Activated T-helper 1 cell treated with Interleukin-2 at 50 U/mL for 16 hours (primary cell): ENCODE measurements at places on chromosomes 16 and 17.

GRCh38 chr16:88773812-88774291 is 11.2 kb downstream of the PIEZO1 start:
- no peak for DNase-seq

GRCh38 chr16:19245326-19245925 is 40.1 kb upstream of the CLEC19A start:
- no peak for DNase-seq

DNA sequence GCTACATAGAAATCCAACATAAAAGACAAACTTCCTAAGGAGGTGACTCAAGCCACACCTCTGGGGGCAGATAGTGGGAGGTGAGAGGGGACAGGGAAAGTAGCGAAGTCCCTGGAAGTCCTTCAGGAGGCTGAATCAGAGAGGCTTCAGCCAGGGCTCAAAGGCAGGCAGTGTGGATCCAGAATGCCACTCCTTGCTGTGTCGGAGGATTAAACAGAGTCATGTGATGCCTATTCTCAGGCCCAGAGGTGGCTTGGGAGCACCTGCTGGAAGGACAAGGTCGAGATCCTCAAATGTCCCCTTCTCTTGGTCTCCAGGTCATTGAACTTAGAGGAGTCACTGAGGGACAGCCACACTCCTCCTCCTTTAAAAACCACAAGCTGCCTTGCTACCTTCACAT is 391.1 kb downstream of the SOX9 start:
- DNase-seq = no peak

DNA sequence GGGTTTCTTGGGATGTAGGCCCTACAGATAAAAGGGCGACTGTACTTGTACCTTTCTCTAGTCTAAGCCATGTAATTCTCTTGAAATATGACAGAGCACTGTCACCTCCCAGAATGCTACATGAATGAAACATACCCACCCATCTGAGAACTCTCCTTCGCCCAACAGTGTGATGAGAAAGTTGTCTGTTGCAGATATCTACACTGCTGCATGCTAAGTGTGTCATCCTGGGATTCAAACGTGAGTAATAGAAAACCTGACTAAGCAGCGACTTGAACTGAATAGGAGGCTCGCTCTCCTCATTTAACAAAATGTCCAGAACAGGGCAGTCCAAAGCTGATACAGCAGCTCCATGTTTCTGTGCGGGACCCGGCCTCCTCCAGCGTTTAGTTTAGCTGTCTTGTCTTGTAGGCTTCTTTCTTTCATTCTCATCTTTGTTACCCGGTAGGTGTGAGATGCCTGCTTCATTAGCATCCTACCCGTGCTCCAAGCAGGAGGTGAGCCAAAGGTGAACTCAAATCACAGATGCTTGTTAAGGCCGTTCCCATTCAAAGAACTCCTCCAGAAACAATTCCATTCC is 211.9 kb downstream of the PRKCA start:
- no peak for DNase-seq

DNA sequence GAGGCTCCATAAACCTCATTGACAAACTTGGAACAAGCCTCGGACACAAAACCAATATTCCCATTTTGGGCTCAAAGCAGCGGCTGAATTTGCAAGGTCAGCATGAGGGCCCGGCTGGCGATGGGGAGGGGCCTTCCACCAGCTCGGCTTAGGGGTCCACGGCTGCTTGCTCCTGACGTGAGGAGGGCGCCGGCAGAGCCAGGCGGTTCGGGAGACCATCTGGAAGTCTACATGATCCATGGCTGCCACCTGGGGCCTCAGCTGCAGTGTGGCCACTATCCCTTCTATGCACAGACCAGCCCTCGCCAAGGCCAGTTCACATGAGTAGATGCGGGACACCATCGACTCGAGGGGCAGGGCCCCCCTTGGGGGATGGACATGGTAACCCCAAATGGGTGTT is 39.1 kb downstream of the NDEL1 start:
- DNase-seq = no peak
